ENCODE measurements at places on chromosomes 1 and 21.

GRCh38 chr1:157523774-157524493, 28.4 kb downstream of the FCRL5 start:
- no peak for DNase-seq

- no peak for DNase-seq
Measured at GRCh38 chr21:41925767-41926116, 28.1 kb downstream of the C2CD2 start.

- no peak for DNase-seq
Measured at GRCh38 chr1:172342584-172343239, 77.8 kb upstream of the C1orf105 start.

DNA sequence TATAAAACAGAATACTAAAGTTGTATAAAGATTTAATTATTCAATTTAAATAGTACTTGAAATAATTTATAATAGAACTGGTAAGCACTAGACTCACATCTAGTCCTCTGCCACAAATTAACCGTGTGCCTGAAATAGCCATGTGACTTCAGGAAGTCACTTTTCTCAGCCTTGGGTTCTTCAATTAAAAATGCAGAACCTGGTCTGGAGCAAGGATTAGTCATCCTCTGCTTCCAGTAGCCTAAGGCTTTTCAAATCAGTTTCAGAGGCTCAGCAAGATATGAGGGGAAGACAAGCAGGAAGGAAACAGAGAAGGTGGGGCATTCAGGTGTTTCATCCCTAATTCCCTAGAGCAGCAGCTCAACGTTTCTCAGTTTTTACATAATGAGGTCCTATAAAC, 23.0 kb downstream of the DPH5 start:
- no peak for DNase-seq

DNA sequence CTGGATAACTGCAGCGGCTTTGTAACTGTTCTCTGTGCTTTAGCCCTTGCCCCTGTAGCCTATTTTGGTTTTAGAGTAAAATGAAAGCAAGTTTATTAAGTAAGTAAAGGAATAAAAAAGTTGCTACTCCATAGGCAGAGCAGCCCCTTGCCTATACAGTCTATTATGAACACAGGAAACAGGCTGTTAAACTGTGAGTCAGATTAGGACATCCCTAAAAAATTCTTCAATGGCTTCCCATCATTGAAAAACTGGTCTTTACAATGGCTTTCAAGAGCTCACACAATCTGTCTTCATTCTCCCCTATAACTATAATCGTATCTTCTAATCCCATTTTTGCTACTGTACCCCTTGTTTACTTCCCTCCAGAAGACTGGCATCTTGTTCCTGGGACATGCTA, 43.0 kb downstream of the ATG4C start:
- DNase-seq, result no peak

DNA sequence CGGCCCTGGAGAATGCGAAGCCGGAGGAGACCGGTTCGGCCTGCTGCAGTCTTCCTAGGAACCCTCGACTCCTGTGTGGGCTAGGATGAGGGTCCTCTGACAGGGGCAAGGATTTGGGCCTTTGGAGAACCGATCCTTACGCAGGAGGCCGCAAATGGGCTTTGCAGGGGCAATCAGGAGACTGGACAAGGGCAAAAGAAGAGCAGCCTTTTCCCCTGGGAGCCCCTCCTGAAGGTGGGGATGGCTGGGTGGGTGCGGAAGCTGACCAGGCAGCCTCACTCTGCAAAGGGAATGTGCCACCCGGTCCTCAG, 111.7 kb downstream of the NAV1 start:
- no peak for DNase-seq

GRCh38 chr1:228842094-228842775, 107.0 kb downstream of the RHOU start:
- no peak for DNase-seq

GRCh38 chr1:14217384-14217783, 381.1 kb upstream of the KAZN start:
- DNase-seq, result no peak

DNA sequence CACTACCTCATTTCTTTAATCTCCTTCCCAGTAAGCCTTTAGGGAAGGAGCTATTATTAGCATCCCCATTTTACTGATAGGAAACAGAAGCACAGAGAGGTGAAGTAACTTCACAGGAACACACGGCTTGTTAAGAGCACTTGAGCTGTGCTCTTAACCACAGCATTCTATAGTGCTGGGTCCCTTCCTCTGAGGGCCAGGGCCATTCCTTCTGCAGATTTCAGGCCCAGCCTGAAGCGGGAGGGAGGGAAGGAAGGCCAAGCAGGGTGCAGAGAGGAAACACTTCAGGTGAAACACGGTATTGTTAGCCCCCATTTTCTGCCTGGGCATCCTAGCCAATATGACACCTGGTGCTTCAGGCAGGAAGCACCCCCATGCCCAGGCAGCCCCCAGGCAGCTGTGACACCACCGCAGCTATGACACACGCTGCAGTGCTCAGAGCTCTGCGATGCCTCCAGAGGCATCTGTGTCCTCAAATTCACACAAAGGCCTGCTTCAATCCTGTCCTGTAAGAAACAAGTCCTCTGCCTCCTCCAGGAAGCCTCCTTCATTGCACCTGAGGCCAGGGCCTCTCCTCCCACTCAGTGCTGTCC, 4.5 kb upstream of the EXTL1 start:
- no peak for DNase-seq

DNA sequence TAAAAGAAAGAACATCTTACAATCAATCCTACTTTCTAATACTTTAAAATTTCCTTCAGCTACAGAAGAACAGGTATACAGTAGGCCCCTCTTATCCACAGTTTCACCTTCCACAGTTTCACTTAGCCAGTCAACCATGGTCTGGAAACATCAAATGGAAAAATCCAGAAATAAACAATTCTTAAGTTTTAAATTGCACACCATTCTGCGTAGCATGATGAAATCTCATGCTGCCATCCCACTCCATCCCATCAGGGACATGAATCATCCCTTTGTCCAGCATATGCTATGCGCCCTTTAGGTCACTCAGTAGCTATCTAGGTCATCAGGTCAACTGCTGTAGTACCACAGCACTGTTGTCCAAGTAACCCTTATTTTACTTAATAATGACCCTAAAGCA, 67.7 kb downstream of the HSF2BP start:
- DNase-seq, result no peak

DNA sequence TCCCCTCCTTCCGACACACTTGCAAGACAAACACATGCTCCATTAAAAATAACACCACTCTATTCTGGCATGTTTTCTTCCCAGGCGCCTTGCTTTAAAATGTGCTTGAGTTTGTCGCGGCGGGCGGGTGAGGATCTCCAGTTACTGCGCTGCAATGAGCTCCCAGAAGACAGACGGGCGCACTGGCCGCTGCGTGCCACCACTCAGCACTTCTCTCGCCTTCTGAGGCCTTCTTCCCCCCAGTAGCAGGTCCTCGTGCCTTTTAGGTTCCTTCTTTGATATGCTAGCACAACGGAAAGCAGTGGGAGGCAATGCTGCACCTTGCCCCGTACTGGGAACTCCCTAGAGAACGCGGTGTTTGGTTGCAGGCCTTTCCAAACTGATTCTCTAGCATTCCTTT, 279.5 kb upstream of the NR5A2 start:
- no peak for DNase-seq

GRCh38 chr21:14968821-14969220, 96.0 kb downstream of the NRIP1 start:
- DNase-seq, result no peak
